Esophagus mucosa (tissue), 1 donor: ENCODE measurements at places on chromosomes 5 and 9. TPM values are rescaled to one million over a fixed set of nuclear protein-coding genes. Genes with fewer than 3 reads are reported as not detected.

DNA sequence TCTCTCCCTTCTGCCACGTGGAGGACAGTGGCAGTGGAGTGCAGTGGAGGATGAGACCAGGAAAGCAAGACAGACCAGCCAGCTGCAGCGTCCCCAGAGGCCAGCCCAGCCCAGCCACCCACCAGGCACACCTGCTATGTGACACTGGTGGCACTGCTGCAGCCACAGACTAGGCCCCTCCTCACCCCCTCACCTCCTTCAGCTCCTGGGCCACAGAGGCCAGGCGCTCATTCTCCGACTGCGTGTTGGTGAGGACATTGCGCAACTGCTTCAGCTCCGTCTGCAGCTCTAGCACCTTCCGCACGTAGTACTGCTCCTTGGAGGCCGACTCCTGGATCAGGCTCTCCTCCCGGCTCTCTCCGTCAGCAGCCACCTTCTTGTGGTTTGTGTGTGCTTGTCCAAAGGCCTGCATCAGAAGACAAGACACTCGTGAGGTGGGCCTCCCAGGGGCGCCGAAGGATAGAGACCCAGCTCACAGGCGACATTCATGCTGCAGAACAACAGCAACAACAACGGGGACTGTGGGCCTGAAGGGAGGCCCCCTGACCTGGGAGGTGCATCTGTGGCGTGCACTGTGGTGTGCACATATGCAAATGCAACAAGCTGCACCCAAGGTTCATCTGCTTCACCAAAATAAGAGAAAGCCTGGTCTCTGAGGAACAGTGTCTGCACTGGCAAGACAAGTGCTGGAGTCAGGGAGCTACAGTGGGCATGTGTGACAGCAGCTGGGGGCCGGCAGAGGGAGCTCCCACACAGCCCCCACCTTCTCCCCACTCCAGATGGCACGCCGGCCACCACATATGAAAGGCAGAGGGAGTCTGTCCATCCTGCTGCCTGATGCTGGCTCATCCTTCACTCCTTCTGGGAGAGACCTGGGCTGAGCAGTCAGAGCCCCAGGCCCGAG lies 35.5 kb downstream of the BICD2 start:
- peak; percentile 28 for ATAC-seq

GRCh38 chr5:1103505-1104326 lies 8.1 kb downstream of the SLC12A7 start:
- ATAC-seq: peak; percentile 18

GRCh38 chr5:73304381-73304780 lies 131.4 kb downstream of the TMEM174 start:
- ATAC-seq: no peak

F2R gene
- total RNA-seq: 2.3 TPM

- ATAC-seq: no peak
These were observed 274.0 kb upstream of the DAPK1 start for GRCh38 chr9:87223392-87224246.
